ENCODE measurements at places on chromosomes 4 and X.
A peak's percentile ranks its signal among the peaks of the same experiment; 100 is the strongest.

DNA sequence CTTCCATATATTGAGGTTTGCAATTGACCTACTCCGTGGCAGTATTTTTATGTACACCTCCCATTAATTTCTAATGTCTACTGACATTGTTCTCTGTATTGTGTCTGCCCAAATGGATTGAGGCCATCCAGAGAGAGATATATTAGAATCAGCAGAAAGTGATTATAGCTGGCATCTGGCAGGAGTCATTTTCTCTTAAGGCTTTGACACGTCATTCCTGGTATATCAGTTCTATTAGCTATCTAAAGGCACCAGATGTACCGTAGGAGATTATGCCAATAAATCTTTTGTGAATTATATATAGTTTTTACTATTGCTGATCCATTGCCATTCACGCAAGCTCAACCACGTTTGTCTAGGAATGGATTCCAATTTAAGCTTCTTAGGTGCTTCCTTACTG is 1026.4 kb upstream of the IGFBP7 start:
- no peak for DNase-seq

GRCh38 chr4:94871644-94872305 is 114.0 kb downstream of the BMPR1B start:
- DNase-seq = no peak

- no peak for DNase-seq
Measured at GRCh38 chr4:38964942-38965775, 67.0 kb downstream of the TMEM156 start.

- no peak for DNase-seq
Measured at GRCh38 chrX:38006291-38006690, at the start of gene SYTL5. SYTL5 (plus strand) TSS chrX:38006553; CDS start chrX:38033890, 27,337 bp downstream.

DNA sequence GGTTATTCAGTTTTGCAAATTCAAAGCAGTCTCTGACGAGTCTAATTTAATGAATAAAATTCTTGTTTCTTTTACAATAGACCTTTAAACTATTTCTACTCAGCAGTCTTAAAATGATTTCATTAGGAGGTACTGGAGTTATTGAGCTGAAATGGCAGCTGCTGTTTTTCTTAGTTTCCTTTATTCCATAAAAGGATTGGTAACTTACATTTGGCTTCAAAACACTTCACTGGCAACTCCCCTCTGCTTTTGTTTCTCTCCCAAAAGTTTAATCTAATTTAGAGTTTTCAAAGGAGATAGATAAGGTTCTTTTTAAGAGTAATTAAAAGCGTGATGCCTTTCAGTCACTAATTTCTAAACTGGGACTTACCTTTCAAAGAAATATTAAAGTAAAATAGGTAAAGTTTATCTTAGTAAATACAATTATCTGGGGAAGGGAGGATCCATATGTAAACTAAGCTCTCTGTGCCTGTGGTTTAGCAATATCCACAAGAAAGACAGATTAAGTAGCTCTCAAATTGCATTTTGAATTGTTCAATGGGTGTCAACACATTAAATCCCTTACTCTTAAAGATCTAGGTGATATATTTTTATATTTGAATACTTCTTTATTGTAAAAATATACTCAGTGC is 17.1 kb upstream of the PCDH10 start:
- no peak for DNase-seq

GRCh38 chr4:94244087-94244828 is 36.6 kb downstream of the SMARCAD1 start:
- no peak for DNase-seq

DNA sequence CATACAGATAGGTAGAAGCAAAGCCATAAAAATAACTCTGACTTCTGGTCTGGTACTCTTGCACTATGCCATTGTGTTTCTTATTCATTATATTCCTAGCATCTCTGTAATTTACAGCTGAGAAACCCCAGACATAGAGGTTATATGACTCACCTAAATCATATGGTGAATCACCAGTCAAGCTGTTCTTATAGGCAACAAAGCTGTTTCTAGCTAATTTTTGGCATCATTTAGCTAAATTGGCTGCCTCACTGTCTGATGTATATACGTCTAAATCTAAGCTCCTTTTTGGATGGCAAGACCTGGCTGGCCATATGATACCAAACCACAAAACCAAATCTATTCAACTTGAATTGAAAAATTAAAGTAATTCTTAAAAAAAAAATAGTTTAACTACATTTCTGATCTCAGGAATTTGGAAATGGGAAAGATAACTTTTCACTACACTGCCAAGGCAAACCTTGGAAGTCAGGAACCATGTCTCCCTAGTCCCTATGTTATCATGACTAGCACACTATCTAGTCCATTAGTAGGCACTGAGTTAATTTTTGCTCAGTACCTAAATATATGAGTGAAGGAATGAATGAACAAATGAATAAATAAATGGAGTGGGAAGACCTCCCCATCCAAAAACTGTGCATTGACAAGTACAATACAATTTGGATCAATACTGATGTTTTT is 41.3 kb upstream of the STAG2 start:
- peak; percentile 55 for DNase-seq

DNA sequence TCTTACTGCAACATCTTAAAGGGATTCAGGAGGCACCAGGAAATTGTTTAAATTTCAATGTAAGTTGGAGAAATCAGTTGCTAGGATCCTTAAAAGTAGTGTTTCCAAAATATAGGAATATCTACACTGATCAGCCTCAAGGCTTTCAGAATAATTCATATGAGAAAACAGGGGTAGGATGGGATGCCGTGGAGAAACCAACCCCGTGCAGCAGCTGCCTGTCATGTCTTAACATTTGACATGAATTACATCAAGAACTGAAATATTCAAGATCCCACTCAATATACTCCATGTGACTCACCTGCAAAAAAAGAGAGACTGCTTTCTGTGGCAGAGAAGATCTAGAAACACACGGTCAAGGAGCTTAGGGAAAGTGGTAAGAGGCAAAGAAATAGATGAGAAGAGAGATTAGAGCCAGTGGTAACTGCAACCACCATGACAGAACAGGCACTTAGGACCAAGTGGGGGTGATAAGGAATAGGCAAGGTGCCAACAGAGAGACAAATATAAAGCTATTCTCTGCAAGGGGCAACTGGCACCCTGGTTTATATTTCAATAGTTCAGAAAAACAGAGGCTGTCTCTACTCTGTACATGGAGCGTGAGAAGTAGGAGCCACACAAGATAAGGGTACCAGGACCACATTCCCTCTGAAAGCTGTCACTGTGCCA is 64.0 kb downstream of the SLC39A8 start:
- DNase-seq = no peak

DNA sequence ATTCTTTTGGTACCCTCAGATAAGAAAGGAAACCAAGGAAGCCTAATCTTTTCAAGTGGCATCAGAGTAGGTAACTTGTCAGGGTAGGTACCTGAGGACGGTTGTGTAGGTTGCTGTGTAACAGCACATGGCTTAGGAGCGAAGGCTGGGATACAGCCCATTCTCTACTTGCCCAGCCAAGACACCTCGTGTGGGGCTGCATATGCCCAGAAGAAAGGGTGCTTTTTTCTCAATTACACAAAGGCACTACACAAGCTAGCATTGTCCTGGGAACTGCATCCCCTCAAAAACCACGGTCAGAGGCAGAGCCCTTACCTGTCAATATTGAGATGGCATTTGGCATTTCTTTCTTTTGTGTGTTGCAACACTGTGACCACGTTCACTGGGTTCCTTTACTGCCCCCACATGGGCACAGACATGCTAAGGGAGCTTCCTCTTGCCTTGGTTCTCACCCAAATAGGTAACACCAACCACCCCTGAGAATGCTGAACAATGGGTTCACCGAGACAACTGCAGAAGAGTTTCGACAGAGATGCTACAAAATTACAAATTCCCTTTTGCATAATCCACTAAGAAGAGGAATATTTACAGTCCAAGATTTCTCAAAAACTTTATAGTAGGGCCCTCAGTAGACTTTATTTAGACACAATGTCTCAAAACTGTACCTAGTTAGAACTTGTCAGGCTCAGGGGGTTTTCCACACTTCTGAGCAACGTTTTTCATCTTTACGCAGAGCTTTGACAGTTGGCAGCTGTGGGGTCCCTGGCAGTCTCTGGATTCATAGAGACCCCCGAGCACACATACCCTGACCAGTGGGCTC is 35.8 kb upstream of the TNIP3 start:
- no peak for DNase-seq

DNA sequence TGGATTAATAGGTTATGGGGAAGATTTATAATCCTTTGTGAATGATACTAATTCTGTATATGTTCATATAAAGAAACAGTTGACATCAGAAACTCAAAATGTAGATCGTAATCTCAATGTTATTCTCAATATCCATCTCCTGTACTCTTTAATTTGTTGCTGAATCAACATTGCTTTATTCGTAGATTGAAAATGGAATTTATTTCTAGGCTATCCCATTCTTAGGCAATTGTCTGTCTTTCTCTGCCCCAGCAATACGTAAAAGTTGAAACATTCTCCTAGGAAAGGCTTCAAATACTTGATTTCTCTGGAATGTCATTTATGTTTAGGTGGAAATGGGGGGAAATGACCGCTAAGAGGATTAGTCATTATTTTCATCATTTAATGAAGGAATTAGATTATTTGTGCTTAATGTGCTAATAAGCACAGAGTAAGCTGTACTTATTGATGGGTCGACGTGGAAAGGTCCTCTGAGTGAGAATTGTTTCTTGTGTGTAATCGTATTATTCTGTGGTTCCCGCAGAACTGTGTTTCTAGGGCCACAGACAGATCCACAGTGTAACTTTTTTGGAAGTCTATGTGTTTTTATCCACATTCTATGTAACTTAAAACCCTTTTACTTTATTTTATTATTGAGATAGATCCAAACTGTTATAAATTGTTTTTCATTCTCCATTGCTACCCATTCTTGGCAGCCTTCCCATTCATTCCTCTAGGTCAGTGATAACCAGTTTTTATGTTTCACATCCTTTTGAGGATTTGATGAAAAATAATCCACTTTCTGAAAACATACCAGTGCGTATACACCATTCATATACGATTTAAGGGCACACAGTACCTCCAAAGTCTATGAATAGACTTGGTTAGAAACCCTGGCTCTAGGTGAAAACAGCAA is 262.9 kb downstream of the ARHGAP10 start:
- DNase-seq = no peak

DNA sequence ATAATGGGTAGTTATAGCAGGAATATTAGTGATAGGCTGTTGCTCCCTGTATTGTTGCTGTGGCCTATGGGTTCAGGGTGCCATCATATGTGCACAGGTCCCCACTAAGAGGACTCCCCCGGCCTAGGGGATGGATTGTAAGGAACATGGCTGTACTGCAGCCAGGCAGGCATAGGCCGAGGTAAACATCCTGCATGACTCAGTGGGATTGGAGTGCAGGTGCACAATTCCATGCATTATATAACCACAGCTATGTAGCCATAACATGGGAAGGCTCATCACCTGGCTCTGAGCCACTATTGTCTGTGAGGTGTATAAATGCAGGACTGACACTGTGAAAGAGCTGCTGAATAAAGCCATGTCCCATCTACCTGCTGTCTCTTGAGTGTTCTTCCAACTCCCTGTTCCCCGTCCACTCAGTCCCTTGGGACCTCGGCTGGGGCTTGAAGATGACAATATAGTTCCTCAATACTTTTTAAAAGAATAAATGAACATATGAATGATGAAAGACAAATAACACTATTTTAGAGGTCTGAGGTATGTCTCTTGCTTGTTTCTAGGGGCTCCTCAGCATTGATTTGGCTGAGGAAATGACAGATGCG is 425.2 kb downstream of the IDS start:
- no peak for DNase-seq

DNA sequence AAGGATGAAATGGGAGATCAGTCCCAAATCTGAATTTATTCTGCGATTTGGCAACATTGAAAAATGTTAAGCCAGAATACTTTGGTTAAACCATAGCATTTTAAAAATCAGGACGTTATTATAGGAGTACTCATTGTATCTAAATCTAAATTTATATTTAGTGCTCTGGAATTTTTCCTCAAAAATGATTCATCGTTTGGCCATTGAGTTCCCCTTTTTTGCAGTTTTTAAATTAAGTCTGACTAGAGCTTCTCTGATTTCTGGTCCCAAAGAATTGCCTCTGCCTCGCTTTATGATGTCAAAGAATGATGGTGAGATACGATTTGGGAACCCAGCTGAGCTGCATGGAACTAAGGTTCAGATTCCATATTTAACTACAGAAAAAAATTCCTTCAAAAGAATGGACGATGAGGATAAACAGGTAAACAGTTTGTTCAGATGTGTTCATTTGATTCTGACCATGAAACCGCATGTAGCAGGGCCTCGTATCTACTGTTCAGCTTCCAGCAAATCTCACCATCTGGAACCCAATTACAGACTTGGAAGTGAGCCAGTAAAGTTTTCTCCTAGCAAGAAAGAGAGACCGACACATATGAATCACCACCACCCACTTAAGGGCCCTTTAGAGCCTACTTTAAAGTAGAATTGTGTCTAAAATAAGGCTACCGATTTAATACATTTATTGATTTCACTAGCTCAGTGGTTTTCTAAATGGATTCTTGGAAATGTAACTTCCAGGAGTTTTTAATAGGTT is 75.6 kb downstream of the REPS2 start:
- DNase-seq = peak; percentile 14

- DNase-seq = no peak
Measured at GRCh38 chr4:18749391-18749790, 727.8 kb upstream of the LCORL start.

DNA sequence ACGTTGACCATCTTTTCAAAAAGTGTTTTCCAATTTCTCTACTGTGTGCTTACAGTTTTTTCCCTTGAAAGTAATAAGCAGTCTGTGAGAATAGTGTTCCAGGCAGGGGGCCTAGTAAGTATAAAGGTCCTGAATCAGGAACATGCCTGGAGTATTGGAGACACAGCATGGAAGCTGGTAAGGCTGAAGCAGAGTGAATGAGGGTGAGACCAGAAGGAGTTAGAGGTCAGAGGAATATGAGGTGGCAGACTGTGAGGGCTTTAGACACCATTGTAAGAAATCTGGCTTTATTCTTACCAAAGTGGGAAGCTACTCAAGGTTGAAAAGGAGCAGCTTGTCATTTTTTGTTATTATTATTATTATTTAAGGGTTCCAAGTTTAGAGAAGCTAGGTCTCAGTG is 107.4 kb downstream of the CT47B1 start:
- no peak for DNase-seq

- DNase-seq = no peak
Measured at GRCh38 chr4:76211769-76212708, 1.6 kb downstream of the SCARB2 start.

GRCh38 chr4:14809203-14809602 is 193.1 kb upstream of the CPEB2 start:
- DNase-seq = no peak

DNA sequence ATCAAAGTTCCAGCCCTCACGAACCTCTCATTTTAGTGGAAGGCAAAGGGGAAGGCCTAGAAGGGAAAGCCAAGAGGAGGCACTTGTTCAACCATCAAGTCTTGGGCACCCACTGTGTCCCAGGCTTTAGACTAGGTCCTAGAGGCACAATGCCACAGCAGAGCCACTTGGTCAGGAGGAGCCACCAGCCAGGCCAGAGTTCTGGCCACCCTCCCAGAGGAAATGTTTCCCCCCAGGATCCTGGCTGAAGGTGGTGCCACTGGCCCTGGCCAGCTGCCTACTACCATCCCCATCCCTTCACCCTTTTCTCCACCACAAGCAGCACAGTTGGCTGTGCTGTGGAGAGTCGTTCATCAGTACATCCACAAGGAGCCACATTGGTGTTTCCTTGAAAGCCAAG is 34.3 kb upstream of the XPNPEP2 start:
- no peak for DNase-seq

Measured in AG08395 (cell line).